Anterior cingulate cortex (tissue), 58 donors: ENCODE measurements at places on chromosomes 1 and 21.
A peak's percentile ranks its signal among the peaks of the same experiment; 100 is the strongest.

GRCh38 chr21:36518883-36519492, 39.1 kb upstream of the CLDN14 start:
- no peak for DNase-seq

GRCh38 chr1:116203920-116204319, 92.7 kb downstream of the MAB21L3 start:
- no peak for DNase-seq

GRCh38 chr1:93635614-93636543, 45.8 kb downstream of the BCAR3 start:
- no peak for DNase-seq

GRCh38 chr1:105122041-105122440, 1372.3 kb downstream of the AMY1C start:
- DNase-seq, result no peak

DNA sequence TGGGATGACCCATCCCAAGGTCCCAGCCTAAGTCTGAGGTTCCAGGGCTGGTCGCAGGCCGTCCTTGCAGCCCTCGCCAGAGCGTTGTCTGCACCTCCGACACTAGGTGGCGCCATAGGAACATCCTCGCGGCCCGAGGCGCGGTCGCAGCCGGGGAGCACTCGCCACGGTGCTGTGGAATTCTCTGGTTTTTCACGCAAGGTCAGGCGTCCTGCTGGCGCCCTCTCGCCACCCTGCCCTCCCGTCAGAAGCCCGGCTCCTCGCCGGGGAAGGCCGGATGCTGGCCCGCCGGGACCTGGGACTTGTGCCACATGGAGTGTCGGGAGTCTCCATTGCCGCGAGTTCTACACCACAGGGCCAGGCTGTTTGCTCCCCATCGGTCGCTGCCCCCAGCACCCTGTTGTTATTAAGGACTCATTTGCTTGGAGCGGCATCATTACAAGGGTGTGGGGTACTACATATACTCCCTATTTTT, 196.8 kb upstream of the LMO4 start:
- peak; percentile 75 for DNase-seq

DNA sequence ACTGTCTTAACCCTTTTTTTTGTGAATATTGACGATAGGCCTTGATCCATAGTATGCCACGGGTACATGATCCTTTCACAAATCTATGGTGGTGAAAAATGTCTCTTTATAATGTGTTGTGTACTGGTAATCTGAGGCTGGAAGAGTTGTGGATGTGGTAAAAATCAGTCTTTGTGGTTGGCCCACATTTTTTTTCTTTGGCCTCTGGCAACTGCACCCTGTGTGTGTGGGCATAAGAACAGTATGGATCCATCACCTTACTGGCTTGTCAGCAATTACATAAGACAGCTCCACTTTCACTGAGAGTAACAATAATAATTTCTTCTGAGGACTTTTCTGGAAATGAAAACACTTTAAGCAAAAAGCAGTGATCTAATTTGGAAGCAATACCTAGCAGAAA, 101.6 kb downstream of the GABPA start:
- no peak for DNase-seq

DNA sequence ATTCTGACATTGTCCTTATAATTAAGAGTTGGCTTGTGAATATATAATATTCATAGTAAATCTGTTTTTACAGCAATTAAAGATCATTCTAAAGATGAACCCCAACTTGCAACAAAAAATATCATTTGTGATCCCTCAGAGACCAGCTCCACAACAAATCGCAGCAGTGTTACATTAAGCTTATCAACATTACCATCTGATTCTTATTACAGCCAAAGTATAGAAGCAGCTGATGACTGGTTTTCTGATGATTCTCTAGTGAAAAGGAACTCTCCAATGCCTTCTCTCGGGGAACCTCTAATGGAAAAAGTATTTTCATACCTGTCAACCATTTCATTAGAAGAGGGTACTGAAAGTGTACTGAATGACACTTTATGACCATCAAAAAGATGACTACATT, 45.4 kb downstream of the C1orf185 start:
- DNase-seq, result no peak

DNA sequence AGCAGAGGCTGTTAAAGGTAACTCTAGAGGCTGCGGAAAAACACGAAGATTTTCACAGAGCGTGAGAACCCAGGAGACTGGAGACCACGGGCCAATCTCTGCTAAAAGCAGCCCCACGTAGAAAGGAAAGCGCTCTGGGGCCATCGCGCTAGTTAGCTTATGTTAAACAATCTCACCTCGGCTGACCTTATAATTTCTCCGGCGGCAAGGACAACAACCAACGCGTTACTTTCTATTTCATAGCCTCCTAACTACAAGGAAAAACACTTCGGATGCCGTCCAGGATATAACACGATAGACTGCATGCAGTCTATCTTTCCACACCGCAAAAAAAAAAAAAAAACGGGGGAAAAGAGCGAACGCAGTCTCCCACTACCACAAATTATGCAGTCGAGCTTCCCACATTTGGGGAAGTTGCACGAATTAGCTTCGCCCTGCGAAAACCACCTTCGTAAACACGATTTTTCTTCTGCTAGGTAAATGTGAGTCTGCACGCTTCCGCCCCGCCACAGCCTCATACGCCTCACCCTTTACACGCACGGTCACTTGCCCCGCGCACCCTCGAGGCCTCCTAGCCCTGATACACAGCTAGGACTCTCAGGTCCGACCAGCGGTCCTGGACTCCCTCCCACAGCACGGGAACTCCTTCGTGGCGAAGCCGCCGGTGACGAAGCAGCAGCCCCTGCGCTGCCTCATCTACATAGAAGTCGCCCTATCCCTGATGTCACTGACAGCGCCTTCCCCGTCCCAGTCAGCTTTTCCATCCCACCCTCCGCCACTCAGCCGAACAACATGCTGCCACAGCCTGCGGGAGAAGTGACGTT, 87.8 kb downstream of the PRKAB2 start:
- DNase-seq, result no peak

- no peak for DNase-seq
Measured at GRCh38 chr1:56844545-56845136, 10.0 kb upstream of the C8A start.

- no peak for DNase-seq
Measured at GRCh38 chr21:16427587-16428087, 697.9 kb downstream of the USP25 start.

DNA sequence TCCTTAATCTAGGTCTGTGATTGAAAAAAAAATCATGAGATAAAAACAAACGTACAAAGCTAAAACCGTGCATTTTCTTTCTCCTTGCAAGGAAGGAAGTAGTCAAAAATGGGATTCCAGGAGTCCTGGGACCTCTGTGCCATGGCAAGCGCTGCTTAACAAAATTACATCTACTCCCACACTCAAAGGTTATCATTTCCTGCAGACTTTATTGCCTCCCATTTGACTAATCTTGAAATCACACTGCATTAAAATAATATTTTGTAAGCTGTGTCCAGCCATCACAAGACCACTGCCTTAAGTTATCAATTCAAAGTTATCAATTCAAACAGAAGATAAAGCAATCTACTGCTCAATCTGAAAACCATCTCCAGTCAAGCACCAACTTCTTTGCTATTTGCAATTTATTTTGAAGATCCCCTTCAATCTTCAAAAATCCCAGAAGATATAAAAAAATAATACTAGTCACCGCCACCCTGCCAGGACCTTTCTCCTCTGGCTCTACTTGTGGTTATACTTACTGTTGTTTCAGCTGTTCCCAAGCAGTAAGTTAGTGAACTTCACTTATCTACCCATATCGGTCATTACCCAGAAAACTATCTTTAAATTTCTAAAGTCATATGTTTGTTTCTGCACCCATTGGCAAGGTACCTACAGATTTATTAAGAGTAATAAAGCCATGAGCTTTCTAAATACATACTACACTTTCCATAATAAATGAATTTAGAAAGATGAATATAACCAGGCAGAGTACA, 38.1 kb upstream of the RAP1GAP start:
- DNase-seq, result no peak

GRCh38 chr1:42282867-42283583, 52.0 kb downstream of the FOXJ3 start:
- DNase-seq, result no peak

DNA sequence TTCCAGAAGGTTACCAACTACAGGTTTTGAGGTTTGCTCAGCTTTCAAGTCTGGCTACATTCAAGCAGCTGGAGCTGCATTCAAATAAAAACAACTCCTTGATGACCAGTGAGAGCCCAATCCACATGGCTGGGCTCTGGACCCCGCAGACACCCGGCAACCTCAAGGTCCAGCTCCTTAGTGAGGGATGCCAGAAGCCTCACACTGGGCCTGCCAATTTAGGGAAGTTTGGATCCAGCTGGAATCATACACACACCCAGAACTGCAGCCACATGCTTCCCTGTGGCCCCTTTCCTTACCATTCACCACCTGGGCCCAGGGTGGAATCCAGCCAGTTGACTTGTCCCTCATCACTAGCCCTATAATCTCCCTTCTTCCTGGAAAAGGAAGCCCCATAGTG, 123.7 kb downstream of the UBE2U start:
- no peak for DNase-seq

DNA sequence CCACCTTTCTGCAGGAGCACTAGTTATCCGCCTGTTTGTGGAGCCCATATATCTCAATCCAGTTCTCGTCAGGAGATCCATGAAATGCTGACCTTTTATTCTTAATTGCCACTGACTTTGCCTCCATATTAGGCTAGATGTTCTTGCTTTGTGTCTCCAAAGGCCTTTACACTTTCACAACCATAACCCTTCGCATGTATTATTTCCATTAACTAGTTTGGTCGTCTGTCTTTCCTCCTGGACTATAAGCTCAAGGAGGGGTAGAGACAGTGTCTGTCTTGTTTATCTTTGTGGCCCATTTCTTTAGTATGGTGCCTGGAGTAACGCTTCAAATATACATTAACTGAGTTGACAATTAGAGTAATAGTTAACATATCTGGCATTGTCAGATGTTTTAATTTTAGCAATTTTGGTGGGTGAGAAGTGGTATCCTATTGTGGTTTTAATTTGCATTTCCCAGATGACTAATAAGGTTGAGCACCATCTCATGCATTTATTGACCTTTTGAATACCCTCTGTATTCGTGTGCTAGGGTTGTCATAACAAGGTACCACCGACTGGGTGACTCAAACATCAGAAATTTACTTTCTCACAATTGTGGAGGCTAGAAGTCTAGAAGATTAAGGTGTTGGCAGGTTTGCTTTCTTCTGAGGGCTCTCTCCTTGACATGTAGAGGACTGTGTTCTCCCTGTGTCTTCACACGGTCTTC, 21.7 kb upstream of the IL12RB2 start:
- no peak for DNase-seq

GRCh38 chr1:154607106-154607608, 829 bp downstream of the ADAR start:
- DNase-seq, result no peak

DNA sequence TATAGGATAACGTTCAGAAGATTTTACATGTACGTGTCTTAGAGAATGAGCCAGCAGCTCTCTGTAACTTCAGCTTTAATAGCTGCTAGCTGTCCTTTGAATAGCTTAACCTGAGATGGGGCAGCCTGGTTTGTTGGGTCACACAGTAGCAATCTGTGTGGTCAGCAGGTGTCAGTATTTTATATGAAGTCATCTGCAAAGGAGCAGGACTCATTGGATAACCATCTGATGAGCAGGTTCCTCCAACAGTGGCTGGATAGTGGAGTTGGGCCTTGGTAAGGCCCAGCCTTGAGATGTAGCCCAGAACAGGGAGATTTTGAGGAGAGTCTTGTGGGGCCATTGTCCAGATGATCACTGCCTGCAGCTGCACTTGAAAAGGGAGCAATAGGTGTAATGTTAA, 6.4 kb downstream of the GSTM5 start:
- no peak for DNase-seq

DNA sequence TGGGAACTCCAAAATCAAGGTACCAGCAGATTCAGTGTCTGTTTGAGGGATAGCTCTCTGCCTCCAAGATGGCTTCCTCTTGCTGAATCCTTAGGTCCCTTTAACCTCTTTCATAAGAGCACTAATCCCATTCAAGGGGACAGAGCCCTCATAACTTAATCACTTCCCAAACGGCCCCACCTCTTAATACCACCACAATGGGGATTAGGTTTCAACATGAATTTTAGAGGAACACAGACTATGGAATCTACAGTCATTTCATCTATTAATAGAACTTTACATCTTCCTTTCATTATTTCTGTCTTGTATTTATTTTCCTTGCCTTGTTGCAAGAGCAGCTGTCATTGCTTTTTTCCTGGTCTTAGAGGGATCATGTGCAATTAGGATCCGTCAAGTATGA, 30.3 kb downstream of the HOOK1 start:
- DNase-seq, result no peak

DNA sequence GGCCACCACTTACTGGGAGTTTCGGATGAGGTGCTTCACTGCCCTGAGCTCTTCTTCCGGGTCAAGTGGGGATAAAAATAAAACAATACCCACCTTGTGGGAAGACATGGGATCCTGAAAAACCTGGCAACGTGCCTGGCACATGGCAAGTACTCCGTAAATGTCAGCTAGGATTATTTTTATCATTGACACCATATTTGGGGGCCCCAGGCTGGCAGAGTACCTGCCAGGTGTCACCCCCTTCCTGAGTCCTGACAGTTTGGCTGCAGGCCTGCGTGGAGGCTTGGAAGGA, 9.2 kb upstream of the EPHA2 start:
- no peak for DNase-seq

DNA sequence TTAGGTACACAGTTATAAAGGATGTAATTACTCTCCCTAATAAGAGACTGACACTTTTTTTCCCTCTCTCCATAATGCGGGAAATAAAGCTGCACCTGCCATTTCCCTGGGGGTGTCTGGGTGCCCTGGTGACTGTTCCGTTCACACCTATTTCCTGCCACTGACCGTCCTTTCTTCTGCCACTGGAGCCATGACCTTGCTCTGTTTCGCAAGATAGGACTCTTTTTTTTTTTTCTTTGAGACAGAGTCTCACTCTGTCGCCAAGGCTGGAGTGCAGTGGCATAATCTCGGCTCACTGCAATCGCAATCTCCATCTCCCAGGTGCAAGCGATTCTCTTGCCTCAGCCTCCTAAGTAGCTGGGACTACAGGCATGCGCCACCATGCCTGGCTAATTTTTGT, 66.1 kb upstream of the SERBP1 start:
- DNase-seq, result no peak

GRCh38 chr1:36151845-36152203, 2.5 kb upstream of the TRAPPC3 start:
- DNase-seq, result no peak

DNA sequence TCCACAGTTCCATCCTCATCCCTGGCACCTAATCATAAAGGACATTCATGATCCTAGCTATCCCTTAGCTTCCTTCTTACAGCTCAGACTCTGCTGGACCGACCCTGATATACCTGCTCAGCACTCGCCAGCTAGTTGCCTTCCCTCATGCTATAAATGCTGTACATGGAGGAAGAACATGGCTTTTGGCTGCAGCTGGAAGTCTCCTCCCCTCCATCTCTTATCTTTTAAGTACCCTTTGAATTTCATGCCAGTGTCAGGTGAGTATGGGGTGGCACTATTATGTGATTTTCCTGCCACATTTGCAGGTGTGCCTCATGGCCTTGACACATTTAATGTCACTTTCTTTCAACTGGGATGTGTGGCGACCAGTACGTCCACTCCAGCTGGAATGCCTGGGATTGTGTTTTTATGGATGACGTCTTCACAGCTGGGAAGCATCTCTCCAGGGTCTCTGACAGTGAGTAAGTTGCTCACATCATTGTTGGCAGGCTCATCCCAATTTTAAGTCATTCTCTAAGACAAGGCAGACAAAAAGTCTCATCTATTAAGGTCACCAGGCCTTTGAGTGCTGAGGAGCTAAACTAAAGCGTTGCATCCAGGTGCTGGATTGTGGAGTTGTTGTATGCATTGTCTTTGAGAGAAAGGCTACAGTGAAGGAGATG, 43.4 kb downstream of the RUNX1 start:
- no peak for DNase-seq

- DNase-seq, result no peak
Measured at GRCh38 chr21:36839123-36839522, 127.3 kb downstream of the HLCS start.

GRCh38 chr1:163744301-163744887, 422.6 kb downstream of the NUF2 start:
- DNase-seq, result no peak
